ENCODE measurements at places on chromosomes 3 and 15.

GRCh38 chr3:133820129-133820528 is 14.5 kb downstream of the SRPRB start:
- DNase-seq: no peak

- DNase-seq: no peak
These were observed 77.9 kb downstream of the TRPC1 start for GRCh38 chr3:142801746-142802145.

DNA sequence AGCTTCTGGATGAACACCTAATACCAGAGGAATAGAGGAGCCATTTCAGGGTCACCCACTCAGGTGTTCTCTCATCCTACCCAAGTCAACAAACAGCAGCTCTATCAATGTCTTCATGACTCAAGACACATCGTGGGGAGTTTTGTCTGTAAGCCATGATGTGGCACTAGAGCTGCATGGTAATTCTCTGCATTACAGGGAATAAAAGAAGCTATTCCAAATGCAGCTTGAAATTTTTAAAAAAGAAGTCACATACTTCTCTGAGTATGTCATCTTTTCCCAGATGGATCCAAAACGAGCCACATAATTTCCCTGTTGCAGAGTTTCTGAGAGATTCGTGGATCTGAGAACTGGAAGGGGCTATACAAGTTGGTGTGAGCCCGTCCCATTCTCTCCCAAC is 6.1 kb upstream of the THSD4 start:
- DNase-seq: no peak

GRCh38 chr15:70507772-70508371 is 255.5 kb downstream of the UACA start:
- DNase-seq: peak; percentile 82

DNA sequence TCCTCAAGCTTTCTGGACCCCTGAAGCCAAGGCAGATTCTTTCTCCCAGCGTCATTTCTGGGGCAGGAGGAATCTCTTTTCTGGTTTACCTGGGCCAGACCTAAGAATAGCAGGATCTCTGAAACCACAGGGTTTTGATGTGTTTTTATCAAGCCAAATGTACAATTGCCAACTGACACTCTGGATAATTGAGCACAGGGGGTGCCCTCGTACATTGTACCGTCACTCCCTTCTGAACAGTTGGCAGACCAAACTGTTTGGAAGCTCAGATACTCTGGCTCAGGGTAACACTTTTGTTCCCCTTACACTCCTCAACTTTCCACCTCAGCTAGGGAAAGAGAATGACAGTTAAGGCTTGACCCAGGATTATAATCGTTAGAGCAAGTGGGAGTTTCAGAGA is 49.9 kb downstream of the ASTE1 start:
- DNase-seq: no peak

- no peak for DNase-seq
These were observed 28.7 kb upstream of the PFN2 start for GRCh38 chr3:149999421-149999820.

GRCh38 chr3:70543493-70543892 is 231.1 kb upstream of the MDFIC2 start:
- DNase-seq: no peak

DNA sequence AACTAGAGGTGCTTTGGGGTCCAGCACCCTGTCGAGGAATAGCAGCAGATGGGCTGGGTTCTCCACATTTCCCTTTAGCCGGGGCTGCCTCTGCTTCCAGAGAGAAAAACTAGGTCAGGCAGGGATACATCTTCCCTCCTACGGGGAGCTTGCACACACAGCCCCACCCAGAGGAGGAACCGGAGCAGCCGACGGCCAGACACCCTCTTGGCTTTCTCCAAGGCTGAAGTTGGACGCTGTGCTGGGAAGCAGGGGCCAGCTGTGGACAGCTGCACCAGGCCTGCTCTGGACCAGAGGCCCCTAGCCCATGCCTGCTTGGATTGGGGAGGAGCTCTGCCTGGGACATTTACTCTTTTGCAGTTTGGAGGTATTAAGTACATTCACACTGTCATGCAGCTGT is 44.7 kb upstream of the NR2C2 start:
- DNase-seq: no peak

DNA sequence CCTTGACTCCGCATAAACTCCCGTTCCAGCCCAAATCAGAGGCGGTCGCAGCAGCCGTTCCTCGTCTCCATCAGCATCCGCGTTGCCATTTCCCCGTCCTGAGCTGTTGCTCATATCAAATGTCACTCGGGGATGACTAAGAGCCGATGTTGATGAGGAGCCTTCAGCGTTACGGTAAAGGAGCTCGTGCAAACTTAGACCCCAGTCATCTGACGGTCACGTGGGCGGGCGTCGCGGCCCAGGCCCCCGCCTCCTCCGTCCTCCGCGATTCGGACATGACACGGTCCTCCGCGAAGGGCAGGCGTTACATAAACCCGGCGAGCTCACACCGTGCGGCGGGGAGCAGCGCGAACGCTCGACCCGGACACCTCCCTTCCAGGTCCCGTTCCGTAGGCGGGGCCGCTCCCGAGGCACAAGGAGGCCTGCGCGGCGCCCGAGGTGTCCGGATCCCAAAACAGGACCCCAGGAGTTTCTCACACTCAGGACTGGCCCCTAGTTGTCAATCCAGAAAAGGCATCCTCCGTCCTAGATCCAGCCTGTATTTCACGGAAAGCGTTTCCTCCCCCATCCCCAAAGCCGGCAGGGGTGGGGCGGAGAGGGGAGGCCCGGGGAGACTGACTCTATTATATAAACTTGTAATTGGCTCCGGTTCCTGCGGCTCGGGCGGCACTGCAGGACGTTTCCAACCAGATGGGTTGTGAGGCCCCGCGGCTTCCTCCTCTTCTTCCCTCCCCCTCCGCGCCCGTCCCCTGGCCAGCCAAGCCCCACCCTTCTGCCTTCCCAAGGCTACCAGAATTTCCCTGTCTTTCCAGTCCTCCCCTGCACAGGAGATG is 100.0 kb upstream of the IGF1R start:
- DNase-seq: peak; percentile 13

- no peak for DNase-seq
These were observed 134.2 kb downstream of the WNT7A start for GRCh38 chr3:13745636-13746035.

- DNase-seq: no peak
These were observed 192.9 kb downstream of the RYR3 start for GRCh38 chr15:33503681-33504080.

GRCh38 chr3:196969660-196970546 is 1.3 kb upstream of the PIGZ start:
- peak; percentile 65 for DNase-seq

GRCh38 chr15:81013396-81013929 is 12.7 kb downstream of the TLNRD1 start:
- no peak for DNase-seq

GRCh38 chr3:110816008-110816407 is 255.6 kb upstream of the NECTIN3 start:
- DNase-seq: no peak

DNA sequence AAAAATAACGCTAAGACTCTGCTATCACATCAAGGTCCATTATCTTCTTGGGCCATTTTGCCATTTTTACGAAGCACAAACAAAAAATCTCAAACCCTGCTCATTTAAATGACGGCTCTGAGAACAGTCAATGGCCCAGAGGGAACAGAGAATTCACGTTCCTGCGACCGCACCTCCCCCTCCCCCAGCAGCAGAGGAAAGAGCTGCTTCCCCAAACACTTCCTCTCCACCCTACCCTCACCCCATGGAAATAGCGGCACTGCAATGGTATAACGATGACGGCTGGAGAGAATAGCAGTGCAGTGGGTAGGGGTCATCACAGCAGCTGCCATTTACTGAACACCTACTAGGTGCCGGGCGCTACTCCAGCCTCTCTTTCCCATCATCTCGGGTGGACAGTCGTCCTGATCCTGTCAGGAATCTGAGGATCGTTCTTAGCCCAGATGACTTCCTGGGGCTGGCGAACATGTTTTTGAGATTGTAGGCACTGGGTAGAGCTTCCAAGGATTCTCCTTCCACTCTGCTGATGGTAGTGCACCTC is 113.3 kb downstream of the IQSEC1 start:
- no peak for DNase-seq

DNA sequence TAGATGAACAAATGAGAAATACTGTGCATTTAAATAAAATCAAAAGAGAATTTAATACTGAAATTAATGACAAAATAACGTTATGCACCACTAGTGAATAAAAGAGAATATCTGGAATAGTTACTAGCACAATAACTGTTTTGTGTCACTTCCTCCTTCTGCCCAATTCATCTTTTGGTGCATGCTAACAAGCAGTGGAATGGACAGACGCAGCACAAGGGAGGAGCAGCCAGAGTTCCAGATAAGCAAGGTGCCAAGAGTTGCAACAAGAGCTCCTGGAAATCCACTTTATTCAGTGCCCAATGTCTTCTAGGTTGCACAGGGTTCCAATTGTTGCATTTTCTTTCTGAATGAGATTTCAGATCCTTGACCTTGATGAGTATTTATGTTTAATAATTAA is 66.5 kb upstream of the PLXND1 start:
- DNase-seq: no peak

DNA sequence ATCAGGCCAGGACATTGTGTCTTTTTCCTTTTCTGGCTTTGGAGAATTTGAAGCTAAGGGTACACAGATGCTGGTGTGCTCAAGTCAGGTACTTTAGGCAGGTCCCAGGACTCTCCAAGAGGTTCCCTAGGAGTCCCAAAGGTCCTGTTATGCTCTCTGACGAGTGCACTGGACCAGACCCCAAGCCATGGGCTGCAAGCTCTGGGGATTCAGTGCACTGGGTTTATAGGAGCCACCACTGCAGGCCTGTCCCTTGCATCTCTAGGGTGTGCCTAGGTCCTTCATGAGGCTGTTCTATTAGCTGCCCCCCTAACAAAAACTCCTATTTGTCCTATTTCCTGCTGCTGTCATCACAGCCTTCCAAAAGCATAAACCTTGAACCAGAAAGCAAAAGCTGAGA is 31.9 kb upstream of the BFSP2 start:
- no peak for DNase-seq

DNA sequence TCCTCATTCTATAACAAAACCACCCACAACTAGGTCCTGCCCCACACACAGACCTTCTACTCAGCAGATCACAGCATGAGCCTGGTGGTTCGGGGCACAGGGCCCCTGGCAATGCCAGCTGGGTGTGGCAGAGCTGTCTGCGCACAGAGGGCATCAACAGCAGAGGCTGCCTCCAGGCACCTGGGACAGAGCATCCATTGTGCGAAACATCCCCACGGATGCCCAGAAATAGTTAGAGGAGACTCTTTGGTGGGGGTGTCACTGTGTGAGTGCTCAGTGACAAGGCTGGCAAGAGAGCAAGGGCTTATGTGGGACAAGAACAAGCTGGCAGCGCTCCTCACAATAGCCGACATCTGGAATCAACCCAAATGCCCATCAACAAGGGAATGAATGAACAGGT is 487.4 kb upstream of the PROK2 start:
- DNase-seq: no peak

DNA sequence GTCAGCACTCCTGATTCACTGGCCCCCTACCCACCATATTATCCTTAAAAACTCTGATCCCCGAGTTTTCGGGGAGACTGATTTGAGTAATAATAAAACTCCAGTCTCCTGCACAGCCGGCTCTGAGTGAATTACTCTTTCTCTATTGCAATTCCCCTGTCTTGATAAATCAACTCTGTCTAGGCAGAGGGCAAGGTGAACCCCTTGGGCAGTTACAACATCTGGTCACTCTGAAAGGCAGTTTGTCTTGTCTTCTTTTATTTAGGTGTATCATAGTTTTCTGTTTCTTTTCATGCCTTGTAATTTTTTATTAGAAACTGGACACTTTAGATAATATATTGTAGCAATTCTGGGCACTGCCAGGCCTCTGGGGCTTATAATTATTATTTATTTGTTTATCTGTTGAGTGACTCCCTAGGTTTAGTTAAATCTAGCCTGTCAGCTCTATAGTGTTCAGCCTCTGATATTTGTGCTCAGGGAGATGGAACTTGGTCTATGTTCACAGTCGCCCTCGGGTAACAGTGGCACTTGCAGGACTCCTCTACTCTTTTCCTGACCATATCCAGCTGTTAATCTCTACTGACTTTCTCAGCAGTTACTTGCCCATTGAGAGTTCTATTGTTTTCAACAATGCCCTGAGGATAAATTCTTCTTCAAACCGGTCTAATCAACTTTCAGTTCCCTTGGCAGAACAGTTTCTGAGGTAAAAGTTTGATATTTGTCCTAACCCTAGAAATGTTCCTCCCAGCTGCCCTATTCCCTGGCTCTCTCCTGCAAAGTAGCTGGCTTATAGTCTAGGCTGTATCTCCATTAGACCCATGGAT is 15.5 kb upstream of the PLAAT1 start:
- no peak for DNase-seq

All from NCI-H345 (cell line).